ENCODE measurements at places on chromosomes 4 and X.

GRCh38 chr4:146098978-146099377 lies 76.5 kb upstream of the LSM6 start:
- DNase-seq: no peak

GRCh38 chr4:98374643-98375042 lies 113.5 kb downstream of the RAP1GDS1 start:
- no peak for DNase-seq

DNA sequence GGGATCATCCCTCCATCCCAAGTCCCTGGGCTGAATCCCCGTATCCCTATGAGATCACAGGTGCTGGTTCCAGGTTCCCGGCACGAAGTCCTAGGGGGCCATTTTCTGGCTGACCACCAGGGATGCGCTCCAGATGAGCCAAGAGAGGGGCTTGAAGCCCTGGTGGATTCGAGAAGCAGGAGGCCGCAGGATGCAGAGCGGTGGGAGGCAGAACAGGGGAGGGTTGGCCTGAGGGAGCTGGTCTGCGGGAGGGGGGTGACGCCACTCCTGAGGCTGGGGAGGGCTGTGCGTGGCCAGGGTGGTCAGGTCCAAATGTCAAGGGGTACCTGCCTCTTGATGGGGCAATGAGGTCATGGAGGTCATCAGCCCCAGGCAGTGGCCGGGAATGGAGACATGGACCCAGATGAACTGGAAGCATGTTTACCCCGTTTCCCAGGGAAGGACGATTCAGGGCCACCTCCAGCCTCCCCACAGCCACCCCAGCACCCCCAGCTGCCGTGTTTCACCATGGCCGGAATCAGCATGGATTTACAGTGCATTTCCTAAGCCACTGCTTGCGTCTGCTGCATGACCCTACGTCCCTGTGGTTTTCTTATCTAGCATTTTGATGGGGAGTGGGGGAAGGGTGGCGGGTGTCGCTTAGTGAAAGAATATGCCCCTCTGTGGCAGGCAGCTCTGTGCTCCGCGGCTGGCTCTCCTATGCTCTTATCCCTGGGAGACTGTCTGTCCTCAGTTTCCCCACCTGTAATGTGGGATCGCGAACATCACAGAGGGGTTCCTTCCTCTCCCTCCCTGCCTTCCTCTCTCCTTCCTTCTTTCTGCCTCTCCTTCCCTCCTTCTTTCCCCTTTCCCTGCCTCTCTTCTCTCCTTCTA lies 17.0 kb upstream of the HTRA3 start:
- DNase-seq: no peak

- no peak for DNase-seq
Measured at GRCh38 chr4:145278341-145279121, 98.1 kb upstream of the OTUD4 start.

- no peak for DNase-seq
Measured at GRCh38 chr4:86670756-86671155, 76.6 kb downstream of the PTPN13 start.

- DNase-seq: no peak
Measured at GRCh38 chr4:21009956-21010355, 309.7 kb downstream of the PACRGL start.

GRCh38 chr4:129077326-129077725 lies 16.0 kb downstream of the SCLT1 start:
- DNase-seq: no peak

All from stimulated activated CD4-positive, alpha-beta T cell treated with anti-CD3 and anti-CD28 coated beads, Interleukin-15, amount 100 ng/mL, for 1 hour (primary cell).